ENCODE measurements at places on chromosomes 16 and 17.

- no peak for DNase-seq
These were observed 249.6 kb upstream of the TNRC6C start for GRCh38 chr17:77708936-77709335.

DNA sequence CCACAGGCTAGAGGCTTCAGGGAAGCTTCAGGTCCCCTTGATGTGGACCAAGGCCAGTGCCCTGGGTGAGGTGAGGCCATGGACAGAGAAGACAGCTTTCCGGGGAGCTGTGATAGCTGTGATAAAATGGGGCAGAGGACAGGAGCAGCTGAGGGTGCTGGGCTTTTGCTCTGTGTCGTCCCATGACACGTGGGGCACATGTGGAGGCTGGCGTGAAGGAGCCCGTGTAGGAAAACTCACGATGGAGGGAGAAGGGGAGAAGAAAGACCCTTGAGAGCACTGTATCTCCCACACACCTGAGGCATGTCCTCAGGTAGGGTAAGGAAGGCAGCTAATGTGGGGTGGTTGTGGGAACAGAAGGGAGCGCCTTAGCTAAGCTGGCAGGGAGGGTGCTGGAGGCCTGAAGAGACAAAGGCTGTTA is 21.3 kb downstream of the B9D1 start:
- DNase-seq = no peak

DNA sequence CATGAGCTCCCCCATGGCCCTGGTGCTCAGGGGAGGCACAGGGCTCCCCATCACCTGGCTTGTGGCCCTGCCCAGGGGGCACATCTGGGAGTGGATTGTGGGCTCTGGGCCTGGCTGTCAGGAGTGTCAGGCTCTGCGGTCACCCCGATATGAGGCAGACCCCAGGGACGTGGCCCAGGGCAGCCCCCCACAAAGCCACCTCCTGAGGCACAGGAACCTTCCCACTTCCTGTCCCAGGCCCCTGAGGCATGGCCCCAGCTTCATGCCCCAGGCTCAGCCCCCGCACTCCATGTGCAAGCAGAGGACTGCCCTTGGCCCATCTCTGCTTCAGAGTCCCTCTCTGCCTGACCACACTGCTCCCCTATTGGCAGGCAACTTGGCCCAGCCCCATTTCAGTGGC is 160.3 kb downstream of the PCTP start:
- no peak for DNase-seq

DNA sequence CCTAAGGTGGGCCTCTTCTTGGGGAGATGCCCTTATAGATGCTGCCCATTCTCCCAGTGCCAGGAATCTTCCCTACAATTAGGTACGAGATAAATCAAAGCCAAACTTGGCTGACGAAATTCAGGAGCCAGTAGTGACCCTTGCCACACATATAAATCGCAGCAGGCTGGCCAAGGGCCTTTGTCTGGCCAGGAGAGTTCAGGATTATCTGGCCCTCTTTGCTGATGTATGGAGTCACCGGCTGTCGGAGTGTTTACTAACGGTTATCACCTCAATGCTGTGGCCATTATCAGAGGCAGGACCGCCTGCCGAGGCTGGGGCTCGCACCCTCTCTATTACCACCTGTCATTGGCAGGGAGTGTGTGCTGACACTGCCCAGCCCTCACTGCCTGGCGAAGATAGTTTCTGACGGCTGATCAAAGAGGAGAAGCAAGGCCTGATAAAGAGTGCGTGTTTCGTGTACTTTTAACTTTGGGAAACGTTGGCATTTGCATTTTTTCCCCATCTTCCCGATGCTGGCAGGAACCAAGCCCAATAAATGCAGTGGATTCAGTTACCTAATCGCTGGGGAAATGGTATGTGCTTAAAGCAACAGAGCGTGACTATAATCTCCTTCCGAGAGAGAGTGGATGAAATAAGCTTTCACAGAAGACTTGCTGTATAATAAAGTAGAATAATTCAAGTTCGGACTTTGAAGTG is 32.8 kb upstream of the TBX2 start:
- DNase-seq = no peak

Measured in activated CD4-positive, alpha-beta T cell treated with anti-CD3 and anti-CD28 coated beads, Interleukin-2, Interleukin-6, amounts not matched to agents 100 ng/mL and 50 ng/mL, durations not matched to agents 16 hours and 8 hours (primary cell).